ENCODE measurements at places on chromosomes 3 and 15.

DNA sequence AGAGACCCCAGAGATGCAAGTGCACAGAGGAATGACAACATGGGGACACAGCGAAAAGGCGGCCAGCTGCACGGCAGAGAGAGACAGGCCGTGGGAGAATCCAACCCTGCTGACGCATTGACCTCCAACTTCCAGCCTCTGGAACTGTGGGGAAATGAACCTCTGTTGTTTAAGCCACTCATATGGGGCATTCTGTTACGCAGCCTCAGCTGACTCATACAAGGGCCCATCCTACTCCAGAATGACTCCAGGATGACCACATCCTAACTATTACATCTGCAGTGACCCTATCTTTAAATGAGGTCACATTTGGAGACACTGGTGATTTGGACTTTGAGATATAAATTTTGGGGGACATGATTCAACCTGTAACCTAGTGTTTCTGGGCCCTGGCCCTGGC lies 44.0 kb downstream of the KLF15 start:
- no peak for DNase-seq

DNA sequence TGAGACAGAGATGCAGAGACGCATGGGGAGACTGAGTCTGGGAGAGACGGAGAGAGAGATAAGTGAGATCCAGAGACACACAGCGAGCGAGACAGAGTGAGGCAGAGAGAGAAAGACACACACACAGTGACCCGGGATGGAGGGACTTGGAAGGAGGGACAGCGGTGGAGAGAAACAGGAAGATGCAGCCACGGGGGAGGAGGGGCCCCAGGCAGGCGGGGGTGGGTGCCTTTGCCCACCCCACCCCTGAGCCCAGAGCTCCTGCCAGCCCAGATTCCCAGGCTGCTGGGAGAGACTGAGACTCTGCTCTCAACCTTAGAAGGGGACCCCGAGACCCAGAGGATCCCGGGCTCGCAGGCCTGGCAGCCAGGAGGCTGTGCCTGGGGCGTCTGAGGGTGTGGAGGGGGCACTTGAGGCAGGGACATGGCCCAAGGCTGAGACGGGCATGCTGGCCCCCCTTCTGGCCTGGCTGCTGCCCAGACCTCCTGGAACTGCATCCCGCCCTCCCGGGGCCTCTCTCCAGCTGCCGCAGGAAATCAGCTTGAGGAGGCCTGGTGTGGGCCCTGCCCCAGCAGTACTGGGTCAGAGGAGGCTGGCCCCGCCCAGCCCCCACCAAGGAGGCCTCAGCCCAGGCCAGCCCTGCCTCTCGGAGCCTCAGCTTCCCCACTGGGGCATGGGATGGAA lies 18.1 kb downstream of the H1-8 start:
- DNase-seq = no peak

- DNase-seq = no peak
These were observed 29.7 kb upstream of the FBLN2 start for GRCh38 chr3:13519006-13519791.

DNA sequence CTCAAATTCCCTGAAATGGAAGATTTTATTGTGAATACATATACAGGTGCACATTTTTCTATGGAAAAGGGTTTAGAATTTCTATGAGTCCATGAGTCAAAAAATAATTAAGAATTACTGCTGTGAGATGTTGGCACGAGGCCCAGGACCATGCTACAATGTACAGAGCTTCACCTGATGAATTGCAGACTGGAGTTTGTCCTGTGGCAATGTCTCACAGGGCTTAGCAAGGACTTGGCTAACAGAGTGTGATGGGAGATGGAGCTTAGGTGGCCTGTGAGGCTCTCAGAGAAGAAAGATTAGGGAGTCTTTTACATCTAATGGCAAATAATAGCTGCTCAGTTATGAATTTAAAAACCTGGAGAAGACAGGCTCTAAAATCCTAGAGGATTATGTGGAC lies 219.5 kb upstream of the CBLB start:
- DNase-seq = no peak

DNA sequence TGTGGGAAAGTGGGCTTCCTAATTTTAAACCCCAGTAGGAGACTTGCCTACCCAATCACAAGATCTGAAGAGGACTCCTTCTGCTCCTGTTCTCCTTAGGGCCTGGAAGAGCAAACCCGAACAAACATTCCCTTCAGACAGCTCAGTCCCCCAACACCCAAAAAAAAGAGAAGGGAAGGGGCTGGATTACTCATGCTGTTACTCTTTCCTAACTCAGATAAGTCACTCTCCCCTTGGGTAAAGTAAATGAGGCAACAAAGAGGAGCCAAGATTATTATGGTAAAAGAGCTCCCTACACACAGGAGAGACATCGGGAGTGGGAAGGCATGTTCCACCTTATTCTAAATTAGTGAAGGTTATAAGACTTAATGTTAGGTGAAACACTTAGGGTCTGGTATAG lies 18.1 kb upstream of the LEKR1 start:
- no peak for DNase-seq

- no peak for DNase-seq
These were observed 864.4 kb downstream of the VGLL3 start for GRCh38 chr3:86126552-86126951.

DNA sequence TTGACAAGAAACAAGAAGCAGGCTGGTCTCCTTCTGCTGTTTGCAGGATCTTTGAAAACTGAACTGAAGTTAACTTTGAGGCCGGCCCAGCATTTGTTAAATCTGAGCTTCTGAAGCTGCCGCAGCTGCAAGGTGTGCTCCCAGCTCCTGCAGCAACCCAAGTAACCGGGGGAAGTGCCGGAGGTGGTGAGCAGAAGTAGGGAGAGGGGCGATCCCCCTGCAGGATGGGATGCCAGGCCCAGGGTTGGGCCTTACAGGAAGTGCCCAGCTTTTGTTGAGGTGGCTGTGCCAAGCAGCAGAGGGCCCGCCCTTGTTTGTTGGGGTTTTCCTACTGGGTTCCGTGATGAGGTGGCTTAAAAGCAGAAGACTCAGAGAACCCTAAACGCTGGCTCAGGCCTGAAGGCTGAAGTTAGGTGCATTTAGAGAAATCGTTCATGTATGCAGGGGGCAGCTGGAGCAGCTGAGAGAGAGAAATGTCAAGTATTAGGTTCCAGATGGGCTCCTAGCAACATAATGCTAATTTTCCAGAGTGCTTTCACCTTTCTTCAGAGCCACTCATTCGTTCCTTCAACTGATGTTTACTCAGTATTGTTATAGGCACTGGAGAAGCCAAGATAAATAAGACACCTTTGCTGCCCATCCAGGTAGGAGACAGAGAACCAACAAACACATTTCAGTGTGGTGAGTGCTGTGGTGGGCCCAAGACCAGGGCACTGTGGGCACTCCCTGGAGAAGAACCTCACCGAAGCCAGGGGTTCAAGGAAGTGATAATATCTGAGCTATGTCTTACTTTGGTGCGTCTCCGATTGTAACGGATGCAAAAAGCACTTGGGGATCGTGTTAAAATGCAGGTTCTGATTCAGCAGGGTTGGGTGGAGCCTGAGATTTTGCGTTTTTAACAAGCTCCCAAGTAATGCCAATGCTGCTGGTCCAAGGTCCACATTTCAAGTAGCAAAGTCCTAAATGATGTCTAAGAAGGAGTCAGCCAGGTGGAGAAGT lies 42.2 kb upstream of the PLCL2 start:
- DNase-seq = peak; percentile 53

DNA sequence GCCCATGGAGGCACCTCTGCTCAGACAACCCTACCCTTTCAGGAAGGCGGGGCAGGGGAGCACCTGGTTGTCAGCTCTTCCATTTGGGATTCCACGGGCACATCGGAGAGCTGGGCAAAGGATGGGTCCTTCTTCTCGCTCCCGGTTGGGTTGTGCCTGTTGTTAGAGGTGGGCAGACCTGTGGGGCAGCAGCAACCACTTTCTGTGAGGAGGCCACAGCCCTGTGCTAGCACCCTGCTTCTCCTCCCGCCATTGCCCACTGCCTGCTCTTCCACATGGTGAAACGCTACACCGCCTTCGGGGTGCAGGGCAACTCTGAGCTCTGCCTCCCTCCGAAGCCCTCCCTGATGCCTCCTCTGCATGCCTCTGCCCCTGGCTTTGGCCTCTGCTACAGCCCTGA lies 7.0 kb upstream of the HHATL start:
- DNase-seq = no peak

- no peak for DNase-seq
These were observed 15.9 kb downstream of the ABTB1 start for GRCh38 chr3:127688416-127689265.

Data from activated T-cell treated with anti-CD3 and anti-CD28 coated beads for 4 hours (primary cell).